ENCODE measurements at places on chromosomes 13 and 19.

DNA sequence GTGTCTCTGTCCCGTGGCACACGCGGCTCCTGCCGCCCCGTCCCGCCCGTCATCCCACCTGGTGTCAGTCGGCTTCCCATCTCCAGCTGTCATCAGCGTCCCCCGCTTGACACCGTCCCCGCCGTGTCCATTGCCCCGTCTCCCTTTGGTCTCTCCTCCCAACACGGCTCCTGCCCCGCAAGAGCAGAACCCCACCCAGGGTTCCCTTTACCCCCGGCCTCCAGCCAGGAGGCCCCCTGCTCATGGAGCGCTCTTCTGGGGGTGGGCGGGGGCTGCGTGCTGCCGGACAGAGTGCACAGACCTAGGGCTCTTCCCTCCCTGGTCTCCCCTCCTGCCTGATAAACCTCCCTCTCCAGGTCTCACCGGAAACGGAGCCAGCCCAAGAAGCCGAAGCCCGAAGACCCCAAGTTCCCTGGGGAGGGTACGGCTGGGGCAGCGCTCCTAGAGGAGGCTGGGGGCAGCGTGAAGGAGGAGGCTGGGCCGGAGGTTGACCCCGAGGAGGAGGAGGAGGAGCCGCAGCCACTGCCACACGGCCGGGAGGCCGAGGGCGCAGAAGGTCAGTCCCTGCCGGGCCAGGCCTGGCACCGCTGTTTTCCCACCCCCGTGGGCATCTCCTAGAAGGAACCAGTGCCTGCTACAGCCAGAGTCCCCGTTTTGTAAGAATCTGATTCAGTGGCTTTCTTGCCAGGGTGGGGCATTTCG is 150.5 kb downstream of the KDM4B start:
- DNase-seq, result no peak

- no peak for DNase-seq
Measured at GRCh38 chr13:113449693-113450347, 3.5 kb downstream of the ADPRHL1 start.

DNA sequence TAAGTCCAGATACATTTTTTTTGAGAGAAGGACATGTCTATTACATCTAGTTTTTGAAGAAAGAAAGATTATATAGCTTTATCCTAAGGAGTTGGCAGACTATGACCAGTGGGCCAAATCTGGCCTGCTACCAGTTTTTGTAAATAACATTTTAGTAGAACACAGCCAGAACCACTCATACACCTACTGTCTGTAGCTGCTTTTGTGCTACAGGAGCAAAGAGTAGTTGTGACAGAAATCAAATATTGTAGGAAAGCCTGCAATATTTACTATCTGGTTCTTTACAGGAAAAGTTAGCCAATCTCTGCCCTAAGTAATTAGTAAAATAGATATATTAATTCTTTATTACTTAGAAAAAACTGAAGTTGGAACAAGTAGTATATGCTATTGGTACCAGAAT is 17.2 kb downstream of the TDRD3 start:
- DNase-seq, result no peak

DNA sequence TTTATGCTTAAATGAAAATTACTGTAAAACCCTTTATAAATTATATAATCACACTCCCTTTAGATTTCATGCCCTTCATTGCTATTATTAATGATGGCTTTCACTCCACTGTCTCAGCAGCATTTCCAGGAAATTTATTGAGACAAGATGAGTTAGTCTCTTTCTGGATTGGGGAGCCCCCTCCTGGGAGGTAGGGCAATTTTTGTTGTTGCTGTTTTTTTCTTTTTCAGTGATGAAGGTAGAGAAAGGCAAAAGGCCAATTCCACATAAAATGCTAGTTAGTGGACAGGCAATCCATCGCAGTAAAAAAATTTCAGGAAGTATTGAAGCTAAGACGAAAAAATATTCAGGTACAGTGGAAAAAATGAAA is 80.2 kb downstream of the TEX26 start:
- no peak for DNase-seq

GRCh38 chr19:1725100-1726064 is 27.9 kb upstream of the ONECUT3 start:
- DNase-seq, result peak; percentile 74

DNA sequence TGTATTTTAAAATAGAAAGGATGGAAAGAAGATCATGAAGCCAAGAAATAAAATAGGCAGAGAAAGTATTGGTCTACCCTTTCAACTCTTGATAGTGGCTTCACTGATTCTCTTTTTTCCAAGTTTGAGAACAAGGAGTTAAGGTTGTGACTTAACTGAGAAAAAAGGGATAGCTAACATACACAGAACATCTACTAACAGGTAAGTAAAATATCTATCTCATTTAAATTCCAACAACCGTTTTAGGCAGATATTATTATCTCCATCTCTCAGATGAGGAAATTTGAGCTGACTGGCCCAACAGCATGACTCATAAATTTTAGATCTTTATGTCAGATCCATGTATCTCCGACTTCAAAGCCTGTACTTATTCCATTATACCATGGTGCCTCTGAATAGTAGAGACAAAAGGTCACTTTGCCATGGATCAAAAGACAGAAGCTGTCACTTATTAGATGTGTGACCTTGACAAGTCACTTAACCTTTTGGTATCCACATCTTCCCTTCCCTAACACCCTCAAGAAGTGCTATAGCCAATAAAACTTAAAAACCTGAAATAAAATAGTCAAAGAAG is 152.1 kb downstream of the DACH1 start:
- no peak for DNase-seq

DNA sequence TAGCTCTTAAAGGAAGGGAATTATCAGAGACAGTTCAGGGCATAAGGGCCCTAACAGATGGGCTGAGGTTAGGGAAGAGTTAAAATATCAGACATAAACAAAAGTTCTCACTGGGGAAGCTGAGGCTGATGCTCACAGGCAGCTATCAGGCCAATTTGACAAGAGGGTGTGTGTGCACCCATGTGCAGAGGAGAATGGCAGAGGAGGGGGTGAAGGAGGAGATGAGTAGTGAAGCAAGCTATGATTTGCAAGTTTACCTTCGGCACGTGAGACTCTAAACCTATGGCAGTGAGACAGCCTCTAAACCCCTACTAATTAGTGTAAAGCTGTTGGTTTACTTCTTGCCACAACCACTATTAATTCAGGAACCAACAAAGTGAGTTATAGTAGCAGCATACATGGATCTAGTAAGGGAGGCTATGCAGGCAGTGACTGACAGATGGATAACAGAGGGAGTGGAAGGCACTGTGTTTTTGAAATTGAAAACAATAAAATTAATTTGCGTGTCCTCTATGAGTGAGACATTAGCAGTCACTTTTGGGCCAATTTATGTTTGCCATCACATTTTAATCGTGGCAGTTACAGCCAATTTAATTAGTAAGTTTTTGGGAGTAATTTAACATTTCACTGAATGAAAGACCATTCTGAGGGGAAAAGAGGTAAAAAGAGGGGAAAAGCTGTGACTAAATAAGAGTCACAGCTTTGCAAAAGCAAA is 99.6 kb upstream of the HTR2A start:
- no peak for DNase-seq

DNA sequence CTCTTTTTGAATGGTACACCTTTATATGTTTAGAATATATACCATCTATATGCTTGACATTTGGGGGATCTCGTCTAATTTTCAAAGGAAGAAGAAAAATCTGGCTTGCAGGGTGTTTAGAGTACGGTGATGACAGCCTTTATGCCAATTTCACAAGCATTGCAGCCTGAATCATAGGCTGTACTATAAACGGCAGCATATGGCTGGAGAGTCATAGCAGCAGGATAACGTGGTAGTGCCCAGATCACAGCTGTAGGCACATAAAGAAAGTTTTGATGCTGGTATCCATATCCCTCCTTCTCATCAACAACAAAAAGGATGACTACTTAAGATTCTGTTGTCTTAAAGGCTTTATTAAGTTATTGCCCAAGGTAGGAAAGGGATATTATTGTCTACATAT is 253.0 kb downstream of the PCDH9 start:
- no peak for DNase-seq

GRCh38 chr13:27919934-27920676 is at the start of gene PDX1:
Gene PDX1, plus strand, starts transcription at chr13:27920000. Its CDS starts 139 bp downstream, at chr13:27920139.
- peak; percentile 92 for DNase-seq

GRCh38 chr13:102293723-102294122 is 108.1 kb downstream of the FGF14 start:
- DNase-seq, result no peak

GRCh38 chr13:33766329-33767123 is 51.4 kb upstream of the RFC3 start:
- no peak for DNase-seq

GRCh38 chr13:102868366-102868936 is 22.6 kb downstream of the ERCC5 start:
- no peak for DNase-seq

DNA sequence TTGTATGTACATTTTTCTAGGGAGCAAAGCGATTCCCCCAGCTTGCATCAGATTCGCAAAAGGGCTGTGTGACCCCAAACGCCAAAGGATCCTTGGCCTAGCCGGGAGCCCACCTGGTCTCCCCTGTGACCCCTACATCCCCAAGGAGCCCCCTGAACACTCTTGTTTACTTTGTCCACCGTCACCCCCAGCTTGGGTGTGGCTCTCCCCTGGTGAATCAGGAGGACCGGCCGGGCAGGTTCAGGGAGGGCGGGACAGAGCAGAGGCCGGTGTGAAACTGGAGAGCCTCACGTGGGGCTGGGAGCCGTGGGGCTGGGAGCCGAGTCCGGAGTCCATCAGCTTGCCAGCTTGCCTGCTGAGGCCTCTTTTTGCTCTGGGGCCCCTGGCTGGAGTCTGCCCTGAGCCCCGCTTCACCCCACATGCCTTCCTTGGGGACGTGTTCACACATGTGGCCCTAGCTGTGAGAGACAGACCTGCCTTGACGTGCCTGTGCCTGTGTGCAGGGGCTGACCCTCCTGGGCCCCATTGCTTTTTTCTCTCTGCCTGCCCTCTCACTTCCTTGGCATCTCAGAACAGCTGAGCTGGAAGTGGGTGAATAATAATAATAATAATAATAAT is 2.0 kb downstream of the ITPKC start:
- peak; percentile 88 for DNase-seq
